ENCODE measurements at places on chromosomes 4 and X. TPM values are rescaled to one million over a fixed set of nuclear protein-coding genes. Genes with fewer than 3 reads are reported as not detected.

BST1 gene
- polyA plus RNA-seq: 24.3 TPM

GYPE gene
- 4.7 TPM for polyA plus RNA-seq

TFE3 gene
- 57.3 TPM for polyA plus RNA-seq

FUNDC1 gene
- 13.9 TPM for polyA plus RNA-seq

PALLD gene
- polyA plus RNA-seq: 30.6 TPM

FAM9B gene
- polyA plus RNA-seq: not detected

TRAM1L1 gene
- polyA plus RNA-seq: 3.3 TPM

CT45A2 gene
- not detected for polyA plus RNA-seq

CXorf51A gene
- polyA plus RNA-seq: not detected

SPANXN5 gene
- polyA plus RNA-seq: not detected

FHDC1 gene
- polyA plus RNA-seq: 0.43 TPM

RAB39B gene
- polyA plus RNA-seq: 1.1 TPM

ANOS1 gene
- polyA plus RNA-seq: not detected

ZNF732 gene
- not detected for polyA plus RNA-seq

SYTL5 gene
- polyA plus RNA-seq: not detected

SPANXA1 gene
- not detected for polyA plus RNA-seq

TCP11X2 gene
- polyA plus RNA-seq: not detected

HS3ST1 gene
- polyA plus RNA-seq: not detected

EDA2R gene
- 13.4 TPM for polyA plus RNA-seq

CXCL5 gene
- not detected for polyA plus RNA-seq

FAM53A gene
- polyA plus RNA-seq: 1.4 TPM

PNMA6E gene
- polyA plus RNA-seq: not detected

BEX4 gene
- 2.4 TPM for polyA plus RNA-seq

CLDN2 gene
- not detected for polyA plus RNA-seq

MAGEA2B gene
- not detected for polyA plus RNA-seq

CT45A10 gene
- not detected for polyA plus RNA-seq

MAGEA8 gene
- not detected for polyA plus RNA-seq

PSAPL1 gene
- not detected for polyA plus RNA-seq

PDGFC gene
- 26.5 TPM for polyA plus RNA-seq

ATP6AP1 gene
- 156 TPM for polyA plus RNA-seq
